NCI-H1436 treated with DMSO at 0.1 percent for 48 hours (cell line): ENCODE measurements at places on chromosomes 1 and 21.

- no peak for DNase-seq
Measured at GRCh38 chr1:86153836-86154235, 2.7 kb downstream of the COL24A1 start.

- no peak for DNase-seq
Measured at GRCh38 chr1:21313886-21314721, 23.8 kb upstream of the ECE1 start.

DNA sequence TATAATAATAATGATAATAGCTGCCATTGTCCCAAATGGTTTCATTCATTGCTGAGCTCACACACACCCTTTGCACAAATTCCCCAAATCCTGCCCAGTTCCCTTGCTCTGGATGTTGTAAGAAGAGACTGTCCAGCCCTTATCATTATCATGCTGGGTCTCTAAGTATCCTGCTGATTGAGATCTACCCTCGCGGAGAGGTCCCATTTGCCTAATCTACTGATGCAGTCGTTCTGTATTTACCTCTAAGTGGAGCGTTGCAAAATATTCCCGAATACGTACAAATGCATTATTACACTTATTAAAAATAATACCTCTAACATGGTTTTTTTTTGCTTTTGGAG, 51.2 kb downstream of the TNFRSF8 start:
- no peak for DNase-seq

DNA sequence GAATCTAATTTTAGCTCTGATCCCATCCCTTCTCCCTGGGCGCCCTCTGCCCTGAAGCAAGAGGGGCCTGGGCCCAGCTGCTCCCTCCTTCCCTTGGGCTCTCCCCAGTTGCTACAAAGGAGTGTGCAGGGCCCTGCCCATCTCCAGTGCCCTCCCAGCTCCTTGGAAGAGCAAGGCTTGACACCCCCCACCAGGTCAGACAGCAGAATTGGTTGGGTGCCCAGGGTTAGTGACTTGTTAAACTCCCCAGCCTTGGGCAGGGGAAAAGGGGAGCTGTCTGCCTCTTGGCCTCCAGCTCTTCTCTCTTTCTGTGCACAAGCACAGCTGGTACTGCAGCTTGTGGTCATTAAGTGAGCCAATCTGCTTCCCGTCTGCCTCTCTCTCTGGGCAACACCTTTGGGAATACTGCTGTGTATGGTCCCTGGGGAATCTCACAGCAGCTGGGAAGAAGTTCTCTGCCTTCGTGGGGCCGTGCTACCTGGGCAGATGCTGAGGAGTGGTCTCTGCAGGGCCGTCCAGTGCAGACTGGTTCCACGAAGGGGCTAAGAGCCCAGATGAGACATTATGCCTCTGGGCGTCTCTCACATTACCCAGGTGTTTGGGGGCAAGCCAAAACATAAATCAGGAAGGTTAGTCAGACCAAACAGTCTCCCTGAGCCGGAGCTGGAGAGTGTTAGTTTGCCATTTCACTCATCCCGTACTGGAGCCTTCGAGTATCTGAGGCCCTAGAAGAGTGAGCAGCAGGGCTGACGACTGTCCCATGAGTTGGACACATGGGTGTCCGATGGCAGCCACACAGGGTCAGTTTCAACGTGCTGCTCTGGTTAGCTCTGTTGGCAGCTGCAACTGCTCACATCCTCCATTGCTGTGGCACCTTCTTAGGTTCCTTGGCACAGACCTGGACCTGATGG, 37.3 kb downstream of the TMEM53 start:
- no peak for DNase-seq

- no peak for DNase-seq
Measured at GRCh38 chr1:121546830-121547591, 362.2 kb downstream of the SRGAP2C start.

DNA sequence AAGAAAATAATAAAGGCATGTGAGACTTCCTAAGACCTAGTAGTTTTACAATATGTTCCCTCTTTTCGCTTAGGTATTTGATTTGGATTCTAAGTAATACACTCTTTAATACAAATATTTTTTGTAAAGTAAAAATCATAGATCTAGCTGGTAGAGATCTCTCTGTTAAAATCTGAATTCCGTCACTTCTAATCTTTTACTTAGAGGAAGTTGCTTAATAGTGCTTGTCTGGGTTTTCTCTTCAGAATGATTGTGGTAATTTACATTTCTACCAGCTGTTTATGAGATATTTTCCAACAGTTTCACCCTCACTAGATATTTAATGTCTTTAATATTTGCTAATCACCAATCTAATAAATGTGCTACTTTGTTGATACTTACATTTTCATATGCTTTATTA, 23.3 kb downstream of the RBM11 start:
- DNase-seq, result no peak

DNA sequence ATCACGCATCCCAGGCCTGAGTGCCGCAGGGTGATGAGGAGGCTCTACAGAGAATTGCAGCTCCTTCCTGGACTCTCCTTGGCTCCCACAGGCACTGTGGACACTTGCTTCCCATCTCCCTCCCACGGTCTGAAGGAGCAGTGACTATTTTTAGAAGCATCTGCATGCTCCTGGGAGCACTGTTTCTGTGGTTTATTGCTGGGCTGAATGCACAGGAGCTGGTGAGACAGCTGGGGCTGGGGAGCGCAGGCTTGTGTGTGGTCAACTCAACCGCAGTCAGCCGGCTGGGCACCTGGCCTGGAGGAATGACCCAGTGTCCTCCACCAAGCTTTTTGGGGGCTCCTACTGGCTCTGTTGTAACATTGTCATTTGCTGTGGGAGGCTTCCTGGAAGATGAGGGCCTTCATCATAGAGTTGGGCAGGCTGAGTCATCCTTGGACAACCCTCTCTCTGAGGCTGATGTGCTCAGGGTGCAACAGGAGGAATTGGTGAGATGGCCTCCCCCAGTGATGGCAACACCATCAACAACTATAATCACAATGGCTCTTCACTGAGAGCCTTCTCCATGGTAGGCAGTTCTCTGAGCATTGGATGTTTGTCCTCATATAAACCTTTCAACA, 1.7 kb downstream of the NFASC start:
- no peak for DNase-seq

DNA sequence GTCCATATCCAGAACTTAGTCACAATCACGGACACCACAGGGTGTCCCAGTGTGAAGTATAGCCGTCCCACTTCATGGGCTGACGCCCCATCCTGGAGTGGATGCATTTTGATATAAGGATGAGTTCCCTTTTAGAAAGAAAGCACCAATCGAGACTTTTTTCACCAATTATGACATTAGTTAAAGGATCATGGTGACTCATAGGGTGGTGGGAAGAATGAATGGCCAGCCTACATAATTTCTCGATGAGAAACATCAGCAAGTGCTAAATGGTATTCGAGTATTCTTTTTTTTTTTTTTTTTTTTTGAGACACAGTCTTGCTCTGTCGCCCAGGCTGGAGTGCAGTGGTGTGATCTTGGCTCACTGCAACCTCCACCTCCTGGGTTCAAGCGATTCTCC, 38.5 kb upstream of the USP1 start:
- DNase-seq, result no peak

DNA sequence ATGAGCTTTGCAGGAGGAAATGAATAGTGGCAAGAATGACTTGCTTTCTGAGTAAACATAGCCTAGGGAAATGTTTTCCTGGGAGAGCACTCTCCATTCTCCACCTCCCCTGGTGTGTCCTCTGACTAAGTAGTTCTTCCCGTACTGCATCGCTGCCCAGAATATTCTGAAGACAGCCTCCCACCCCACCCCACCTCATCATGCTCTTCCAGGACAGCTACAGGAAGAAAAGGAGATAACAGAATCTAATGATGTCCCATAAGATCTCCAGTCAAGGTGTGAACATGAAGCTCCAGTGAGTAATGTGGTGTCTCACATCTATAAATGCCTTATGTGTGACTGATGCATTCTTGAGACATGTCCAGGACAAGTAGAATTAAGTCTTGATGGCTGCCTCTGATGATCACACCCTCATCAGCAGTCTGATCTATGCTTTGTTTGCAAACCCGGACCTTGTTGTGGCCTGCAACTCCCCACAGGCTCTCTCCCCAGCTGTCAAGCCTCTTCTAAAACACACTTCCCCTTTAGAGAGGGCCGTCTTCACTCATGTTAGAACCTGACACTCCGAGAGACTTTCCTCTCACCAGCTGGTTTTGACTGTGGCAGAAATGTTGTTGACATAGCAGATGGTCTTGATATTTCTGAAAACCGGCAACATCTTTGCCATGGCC, 183.0 kb downstream of the CYYR1 start:
- no peak for DNase-seq

DNA sequence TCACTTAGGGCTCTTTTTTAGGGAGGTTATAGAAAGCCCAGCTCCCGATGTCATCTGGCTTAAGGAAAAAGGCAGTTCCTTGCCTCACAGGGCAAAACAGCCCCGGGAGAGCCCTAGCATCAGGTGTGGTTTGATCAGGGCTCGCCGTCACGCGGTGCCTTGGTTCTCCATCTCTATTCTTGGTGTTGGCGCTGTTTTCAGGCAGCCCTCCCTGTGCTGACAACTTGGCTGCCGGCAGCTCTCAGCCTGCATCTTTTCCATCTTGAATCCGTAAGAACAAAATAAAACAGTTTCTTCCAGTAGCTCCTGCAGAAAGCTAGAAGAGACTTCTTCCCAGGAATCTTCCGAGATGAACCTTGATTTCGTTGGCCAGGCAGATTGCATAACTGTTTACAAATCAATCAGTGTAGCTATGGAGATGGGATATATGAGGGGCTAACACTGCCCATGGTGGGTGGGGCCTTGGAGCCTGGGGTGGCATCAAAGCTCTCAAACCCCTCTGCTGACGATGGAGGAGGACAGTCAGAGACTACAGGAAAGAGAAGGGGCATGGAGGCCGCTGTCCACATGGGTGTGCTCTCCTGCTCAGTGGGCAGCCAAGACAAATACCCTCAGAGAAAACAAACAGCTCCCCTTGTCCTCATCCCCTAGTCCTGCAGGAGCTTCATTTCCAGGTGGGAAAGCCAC, 370.7 kb upstream of the C1orf174 start:
- DNase-seq, result no peak

- DNase-seq, result no peak
Measured at GRCh38 chr1:220457957-220458609, 69.9 kb upstream of the MARK1 start.

DNA sequence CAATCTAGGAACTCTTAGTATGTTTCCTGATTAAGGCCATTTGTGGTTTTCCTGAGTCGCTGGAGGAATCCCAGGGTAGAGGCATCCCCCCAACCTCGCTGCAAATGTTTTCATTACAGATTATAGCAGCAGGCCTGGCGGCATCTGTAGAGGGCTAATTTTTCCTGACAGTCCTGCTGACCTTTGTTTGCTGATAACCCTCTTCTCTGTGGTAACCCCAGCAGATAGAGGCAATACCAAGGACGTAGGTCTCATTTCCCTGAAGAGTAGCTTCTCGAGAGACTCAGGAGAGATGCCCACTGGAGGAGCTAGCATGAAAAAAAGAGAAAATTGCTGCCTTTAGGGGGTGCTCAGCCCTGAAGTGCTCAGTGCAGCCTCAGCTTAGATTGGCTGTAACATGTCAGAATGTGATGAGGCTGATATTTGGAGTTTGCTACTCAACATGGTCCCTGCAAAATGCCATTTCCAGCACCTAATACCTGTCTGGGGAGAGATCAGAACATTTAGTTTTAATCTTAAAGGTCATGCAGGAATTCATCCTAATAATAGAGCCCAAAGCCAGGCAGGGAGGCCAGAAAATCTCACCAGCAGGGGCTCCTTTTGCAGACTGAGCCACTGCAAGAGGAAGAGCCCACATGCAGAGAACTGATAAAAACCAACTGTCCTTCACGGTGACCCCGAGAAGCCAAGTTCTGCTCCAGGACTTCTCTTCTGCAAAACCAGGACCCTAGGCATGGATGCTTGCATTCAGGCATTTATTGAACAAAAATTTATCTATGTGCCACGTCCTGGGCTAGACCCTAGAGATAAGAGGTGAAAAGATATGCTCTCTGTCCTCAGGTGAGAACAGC, 184.5 kb downstream of the KAZN start:
- no peak for DNase-seq

GRCh38 chr1:193589597-193590040, 403.2 kb upstream of the B3GALT2 start:
- DNase-seq, result no peak

- DNase-seq, result no peak
Measured at GRCh38 chr1:11746795-11747487, 11.0 kb downstream of the AGTRAP start.

- DNase-seq, result no peak
Measured at GRCh38 chr1:46405724-46406123, 11.6 kb downstream of the FAAH start.

DNA sequence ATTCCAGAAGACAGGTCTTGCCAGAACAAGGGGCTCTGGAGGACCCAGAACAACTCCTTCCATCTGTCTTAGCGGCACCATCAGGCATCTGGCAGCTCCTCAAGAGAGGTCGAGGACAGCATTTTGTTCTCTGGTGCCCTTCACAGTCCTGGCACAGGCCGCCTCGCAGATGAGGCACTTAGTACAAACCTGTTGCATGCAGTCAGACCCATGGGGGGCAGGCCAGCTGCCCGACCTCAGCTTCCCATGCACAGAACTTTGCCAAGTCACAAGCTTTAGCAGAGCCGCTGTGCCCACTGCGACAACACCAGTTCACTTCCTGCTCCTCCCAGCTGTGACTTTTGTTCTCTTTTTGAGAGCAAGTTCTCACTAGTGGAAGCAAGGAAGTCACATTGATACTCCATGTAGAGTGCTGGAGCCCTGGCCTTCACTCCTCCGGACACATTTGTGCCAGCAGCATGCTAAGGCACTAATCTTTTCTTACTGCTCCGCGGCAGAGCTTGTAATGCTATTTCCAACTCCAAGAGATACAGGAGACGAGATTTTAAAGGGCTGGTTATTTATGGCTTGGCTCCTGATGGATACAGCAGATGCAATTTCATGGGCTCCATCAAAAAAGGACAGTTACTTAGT, 44.6 kb downstream of the HMGB4 start:
- no peak for DNase-seq

- no peak for DNase-seq
Measured at GRCh38 chr1:171252482-171252881, 4.2 kb downstream of the FMO1 start.

DNA sequence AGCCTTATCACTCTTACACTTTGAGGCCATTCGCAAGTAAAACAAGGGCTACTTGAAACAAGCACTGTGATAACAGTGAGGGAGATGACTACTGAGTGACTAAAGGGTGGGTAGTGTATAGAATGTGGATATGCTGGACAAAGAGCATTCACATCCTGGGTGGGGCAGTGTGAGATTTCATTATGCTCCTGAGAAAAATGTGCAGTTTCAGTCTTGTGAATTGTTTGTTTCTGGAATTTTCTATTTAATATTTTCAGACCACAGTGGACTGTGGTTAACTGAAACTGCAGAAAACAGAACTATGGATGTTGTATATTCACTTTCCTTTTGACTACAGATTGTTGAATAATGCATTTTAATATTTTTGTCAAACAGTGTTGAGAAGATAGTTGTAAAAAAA, 25.1 kb upstream of the B3GALT2 start:
- DNase-seq, result no peak

GRCh38 chr1:155777582-155777981, 79.4 kb downstream of the GON4L start:
- no peak for DNase-seq

GRCh38 chr21:27555996-27556395, 589.1 kb upstream of the ADAMTS5 start:
- DNase-seq, result no peak
